ENCODE measurements at places on chromosomes 7 and 10. TPM values are rescaled to one million over a fixed set of nuclear protein-coding genes. Genes with fewer than 3 reads are reported as not detected.

MET gene
- total RNA-seq = 2.4 TPM

SP4 gene
- 23.7 TPM for total RNA-seq

NEURL1 gene
- total RNA-seq = 3.5 TPM

PNLIP gene
- not detected for total RNA-seq

UTF1 gene
- not detected for total RNA-seq

ZNF22 gene
- total RNA-seq = 44.0 TPM

LIPK gene
- total RNA-seq = not detected

UBN2 gene
- 15.0 TPM for total RNA-seq

EGR2 gene
- total RNA-seq = 64.3 TPM

DNA sequence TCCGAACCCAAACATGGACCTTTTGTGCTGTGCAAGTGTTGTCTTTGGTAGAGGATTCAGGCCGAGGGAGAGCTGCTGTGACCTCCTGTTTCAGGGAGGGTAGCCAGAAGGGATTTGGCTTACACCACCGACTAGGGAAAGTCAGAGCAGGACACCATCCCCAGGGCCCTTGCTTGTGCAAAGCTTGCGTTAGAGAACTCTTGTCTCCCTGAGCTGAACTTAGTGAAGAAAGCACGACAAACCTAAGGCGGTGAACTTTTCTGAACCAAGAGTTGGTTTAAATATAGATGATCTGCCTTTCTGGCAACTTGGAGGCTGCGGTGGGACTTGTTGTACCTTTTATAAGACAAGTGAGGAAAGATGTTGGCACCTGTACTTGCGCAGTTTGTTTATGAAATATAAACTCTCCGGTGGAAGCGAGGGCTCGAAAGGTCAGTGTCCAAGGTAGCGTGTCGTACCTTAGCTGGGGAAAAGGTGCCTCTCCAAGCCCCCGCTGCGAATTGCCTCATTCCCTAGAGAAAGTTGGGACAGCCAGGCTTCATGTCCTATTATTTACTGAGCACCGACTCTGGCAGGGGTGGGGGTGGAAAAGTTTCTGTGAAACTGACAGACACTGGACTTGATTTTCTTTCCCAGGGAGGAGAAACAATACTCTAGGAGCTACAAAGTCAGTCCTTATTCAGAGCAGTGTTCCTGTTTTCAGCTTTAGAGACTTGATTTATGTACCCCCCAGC, 31.6 kb downstream of the WBP1L start:
- H3K36me3 ChIP-seq = peaks cover 7% of the 10 kb centered on the region
- no peak for DNase-seq
- H3K4me3 ChIP-seq = peak overlapping the region; percentile 66
- peaks cover 80% of the 10 kb centered on the region for H3K4me1 ChIP-seq
- H3K27ac ChIP-seq = no peak overlapping the region

GRCh38 chr10:126565441-126565840, 105.1 kb downstream of the C10orf90 start:
- no peak for DNase-seq
- H3K27ac ChIP-seq = no peak overlapping the region
- H3K36me3 ChIP-seq = no peaks in the 10 kb centered on the region
- no peaks in the 10 kb centered on the region for H3K27me3 ChIP-seq
- H3K4me1 ChIP-seq = peaks cover 3% of the 10 kb centered on the region
- no peak overlapping the region for H3K4me3 ChIP-seq

GRCh38 chr7:47342296-47343060, 239.4 kb downstream of the TNS3 start:
- no peaks in the 10 kb centered on the region for H3K36me3 ChIP-seq
- no peak overlapping the region for H3K4me3 ChIP-seq
- no peaks in the 10 kb centered on the region for H3K27me3 ChIP-seq
- H3K4me1 ChIP-seq = no peaks in the 10 kb centered on the region
- DNase-seq = no peak

DNA sequence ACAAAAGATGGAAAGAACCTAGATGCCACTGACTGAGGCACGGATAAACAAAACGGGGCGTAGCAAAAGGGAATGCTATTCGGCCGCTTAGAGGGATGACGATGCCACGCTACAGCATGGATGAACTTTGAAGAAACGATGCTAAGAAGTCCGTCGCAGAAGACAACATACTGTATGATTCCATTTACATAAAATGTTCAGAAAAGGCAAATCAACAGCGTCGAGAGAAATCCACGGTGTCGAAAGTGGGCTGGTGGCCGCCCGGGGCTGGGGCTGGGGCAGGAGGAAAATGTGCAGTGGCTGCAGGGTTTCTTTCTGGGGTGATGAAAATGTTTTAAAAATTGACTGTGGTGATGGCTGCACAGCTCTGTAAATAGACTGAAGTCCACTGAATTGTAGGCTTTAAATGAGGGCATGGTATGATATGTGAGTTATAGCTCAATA, 24.1 kb downstream of the GNA12 start:
- no peak overlapping the region for H3K27ac ChIP-seq
- H3K27me3 ChIP-seq = no peaks in the 10 kb centered on the region
- H3K4me3 ChIP-seq = peak overlapping the region; percentile 71
- DNase-seq = no peak
- no peaks in the 10 kb centered on the region for H3K36me3 ChIP-seq

DNA sequence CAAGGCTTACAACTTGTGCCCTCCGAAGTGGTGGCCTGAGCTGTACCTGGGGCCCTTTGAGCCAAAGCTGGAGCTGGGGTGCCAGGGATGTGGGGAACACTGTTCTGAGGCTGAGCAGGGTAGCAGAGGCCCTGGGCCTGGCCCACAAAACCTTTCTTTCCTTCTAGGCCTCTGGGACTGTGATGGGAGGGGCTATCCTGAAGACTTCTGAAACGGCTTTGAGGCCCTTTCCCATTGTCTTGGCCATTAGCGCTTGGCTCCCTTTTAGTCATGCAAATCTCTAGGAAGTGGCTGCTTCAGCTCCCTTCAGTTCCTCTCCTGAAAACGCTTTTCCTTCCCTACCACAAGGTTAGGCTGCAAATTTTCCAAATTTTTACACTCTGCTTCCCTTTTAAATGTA, 16.8 kb upstream of the CRYGN start:
- H3K4me3 ChIP-seq = no peak overlapping the region
- peaks cover 5% of the 10 kb centered on the region for H3K4me1 ChIP-seq
- H3K27ac ChIP-seq = no peak overlapping the region
- no peak for DNase-seq
- H3K36me3 ChIP-seq = peaks cover 4% of the 10 kb centered on the region

DNA sequence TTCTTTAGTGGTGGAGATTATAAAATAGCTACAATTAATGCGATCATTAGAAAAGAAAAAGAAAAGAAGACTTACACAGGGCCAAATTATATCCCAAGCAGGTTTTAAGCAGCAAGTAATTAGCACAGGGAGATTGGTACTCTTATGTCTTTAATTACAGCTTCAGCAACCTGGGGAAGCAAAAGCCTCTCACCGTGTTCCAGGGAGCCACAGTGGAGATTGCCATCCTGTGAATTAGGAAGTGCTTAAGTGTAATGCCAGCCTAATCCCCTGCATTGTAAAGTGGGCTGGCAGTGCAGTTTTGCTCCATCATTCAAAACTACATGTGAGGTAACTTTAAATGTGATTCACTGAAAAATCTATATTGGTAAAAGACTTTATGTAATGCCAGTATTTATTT, 533.5 kb upstream of the COBL start:
- H3K27me3 ChIP-seq = no peaks in the 10 kb centered on the region
- H3K4me3 ChIP-seq = no peak overlapping the region

DNA sequence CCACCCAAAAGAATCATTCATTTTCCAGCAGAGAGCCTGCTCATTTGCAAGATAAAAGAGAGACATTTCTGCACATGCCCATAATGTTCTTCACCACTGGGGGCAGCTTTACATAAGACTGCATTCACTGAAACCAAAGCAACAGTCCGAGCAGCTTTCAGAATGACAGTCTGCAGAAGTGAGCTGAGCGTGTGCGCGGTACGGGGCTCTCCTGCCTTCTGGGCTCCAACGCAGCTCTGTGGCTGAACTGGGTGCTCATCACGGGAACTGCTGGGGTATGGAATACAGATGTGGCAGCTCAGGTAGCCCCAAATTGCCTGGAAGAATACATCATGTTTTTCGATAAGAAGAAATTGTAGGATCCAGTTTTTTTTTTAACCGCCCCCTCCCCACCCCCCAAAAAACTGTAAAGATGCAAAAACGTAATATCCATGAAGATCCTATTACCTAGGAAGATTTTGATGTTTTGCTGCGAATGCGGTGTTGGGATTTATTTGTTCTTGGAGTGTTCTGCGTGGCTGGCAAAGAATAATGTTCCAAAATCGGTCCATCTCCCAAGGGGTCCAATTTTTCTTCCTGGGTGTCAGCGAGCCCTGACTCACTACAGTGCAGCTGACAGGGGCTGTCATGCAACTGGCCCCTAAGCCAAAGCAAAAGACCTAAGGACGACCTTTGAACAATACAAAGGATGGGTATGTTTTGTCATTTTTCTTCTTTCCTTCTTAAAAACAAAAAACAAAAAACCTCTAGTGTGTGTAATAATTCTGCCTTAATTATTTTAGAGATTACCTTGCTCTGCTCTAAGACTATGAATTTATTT, at the start of gene LRRTM3:
Gene LRRTM3, plus strand, starts transcription at position 141 of the 820 bp plus-strand sequence.
- no peaks in the 10 kb centered on the region for H3K36me3 ChIP-seq
- H3K27ac ChIP-seq = no peak within 1 kb of the TSS
- peaks cover 42% of the 10 kb centered on the region for H3K27me3 ChIP-seq
- no peaks in the 10 kb centered on the region for H3K4me1 ChIP-seq
- DNase-seq = peak; percentile 18

GRCh38 chr10:74026428-74027015, 28.6 kb downstream of the VCL start:
- peaks cover 51% of the 10 kb centered on the region for H3K4me1 ChIP-seq
- no peak for DNase-seq
- no peaks in the 10 kb centered on the region for H3K36me3 ChIP-seq

DNA sequence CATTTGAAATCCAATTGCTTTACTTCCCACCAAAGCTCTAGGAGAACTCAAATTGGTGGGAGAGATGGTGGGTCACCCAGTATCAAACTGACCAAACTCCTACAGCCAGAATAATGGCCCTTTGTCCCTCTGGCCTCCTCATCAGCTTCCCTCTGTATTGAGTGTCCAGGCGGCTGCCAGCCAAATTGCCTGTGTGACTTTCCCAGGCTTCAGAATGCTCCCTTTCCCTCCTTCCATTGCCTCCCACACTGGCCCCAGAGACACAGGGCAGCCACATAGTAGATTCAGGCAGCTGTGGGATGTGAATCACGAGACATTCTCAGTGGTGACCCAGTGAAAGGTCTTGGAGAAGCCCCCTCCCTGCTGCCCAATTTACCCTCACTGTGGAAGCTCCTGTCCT, 12.7 kb upstream of the VDAC2 start:
- DNase-seq = no peak
- H3K4me3 ChIP-seq = no peak overlapping the region
- H3K4me1 ChIP-seq = no peaks in the 10 kb centered on the region
- H3K27ac ChIP-seq = no peak overlapping the region

- H3K36me3 ChIP-seq = no peaks in the 10 kb centered on the region
- no peak overlapping the region for H3K4me3 ChIP-seq
- H3K27me3 ChIP-seq = peaks cover 8% of the 10 kb centered on the region
- no peaks in the 10 kb centered on the region for H3K4me1 ChIP-seq
- no peak overlapping the region for H3K27ac ChIP-seq
Measured at GRCh38 chr7:130791746-130792145, 57.7 kb upstream of the KLF14 start.

- DNase-seq = peak; percentile 8
- peaks cover 18% of the 10 kb centered on the region for H3K4me1 ChIP-seq
- H3K27ac ChIP-seq = no peak within 1 kb of the TSS
- H3K27me3 ChIP-seq = peaks cover 42% of the 10 kb centered on the region
- peak within 1 kb of the TSS; percentile 88 for H3K4me3 ChIP-seq
Measured at GRCh38 chr7:100827330-100828226, at the start of gene EPHB4. EPHB4 (minus strand) TSS chr7:100827523; CDS start chr7:100827030, 493 bp downstream.

GRCh38 chr7:27362026-27362425, 119.4 kb downstream of the EVX1 start:
- peaks cover 19% of the 10 kb centered on the region for H3K27me3 ChIP-seq
- H3K27ac ChIP-seq = no peak overlapping the region
- DNase-seq = no peak
- H3K4me1 ChIP-seq = no peaks in the 10 kb centered on the region
- no peak overlapping the region for H3K4me3 ChIP-seq
